Stimulated activated naive CD4-positive, alpha-beta T cell treated with Interleukin-2 at 50 U/mL for 16 hours (primary cell): ENCODE measurements at places on chromosomes 1 and 21.

DNA sequence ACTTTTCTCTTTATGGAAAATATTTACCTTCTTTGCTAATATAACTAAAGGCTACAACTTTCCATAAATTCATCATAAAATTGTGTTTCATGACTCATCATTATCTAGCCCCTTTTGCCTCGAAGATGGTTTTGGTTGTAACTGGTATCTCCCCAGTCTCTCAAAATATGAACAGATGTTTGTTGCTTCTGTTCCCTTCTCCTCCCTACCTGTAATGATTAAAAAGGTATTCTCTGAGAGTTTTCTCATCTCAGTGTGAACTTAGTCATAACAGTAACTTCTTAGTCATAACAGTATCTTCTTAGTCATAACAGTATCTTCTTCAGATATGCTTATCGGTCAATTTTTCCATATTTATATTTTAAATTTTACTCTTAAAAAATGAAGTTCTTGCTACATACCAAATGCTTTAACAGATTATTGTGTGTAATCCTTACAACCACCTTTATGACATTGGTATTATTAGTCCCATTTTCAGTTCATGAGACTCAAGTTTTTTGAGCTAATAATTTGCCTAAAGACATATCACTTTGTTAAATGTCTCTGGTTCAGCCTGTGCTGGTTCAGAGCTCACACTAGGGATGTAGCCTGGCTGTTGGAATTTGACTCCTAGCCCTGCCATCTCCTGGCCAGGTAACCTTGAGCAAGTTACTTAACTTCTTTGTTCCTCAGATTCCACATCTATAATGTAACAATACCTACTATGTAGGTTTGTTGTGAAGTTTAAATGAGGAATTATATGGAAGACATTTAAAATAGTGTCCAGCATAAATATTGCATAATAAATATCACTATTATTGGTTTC is 32.6 kb downstream of the ATP1B1 start:
- DNase-seq: no peak

DNA sequence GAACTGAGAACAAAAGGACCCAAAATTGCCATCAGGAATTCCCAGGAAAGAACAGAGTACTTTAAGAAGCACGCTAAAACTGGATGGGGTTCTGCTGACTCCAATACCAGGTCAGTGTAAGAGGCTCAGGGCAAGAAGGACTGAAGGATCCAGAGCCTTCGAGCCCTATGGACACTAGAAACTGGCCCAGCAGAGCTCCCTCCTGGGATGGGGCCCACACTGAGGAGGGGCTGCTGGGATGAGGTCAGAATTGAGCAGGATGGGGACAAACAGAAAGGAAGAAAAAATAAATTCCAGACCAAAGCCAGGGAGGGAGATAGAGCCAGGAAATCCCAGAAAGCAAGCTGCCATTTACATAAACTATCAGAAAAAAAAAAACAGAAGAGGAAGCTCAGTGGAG is 222.4 kb upstream of the COA6 start:
- no peak for DNase-seq

- DNase-seq: peak; percentile 27
Measured at GRCh38 chr21:38219049-38219628, 37.7 kb upstream of the KCNJ15 start.

DNA sequence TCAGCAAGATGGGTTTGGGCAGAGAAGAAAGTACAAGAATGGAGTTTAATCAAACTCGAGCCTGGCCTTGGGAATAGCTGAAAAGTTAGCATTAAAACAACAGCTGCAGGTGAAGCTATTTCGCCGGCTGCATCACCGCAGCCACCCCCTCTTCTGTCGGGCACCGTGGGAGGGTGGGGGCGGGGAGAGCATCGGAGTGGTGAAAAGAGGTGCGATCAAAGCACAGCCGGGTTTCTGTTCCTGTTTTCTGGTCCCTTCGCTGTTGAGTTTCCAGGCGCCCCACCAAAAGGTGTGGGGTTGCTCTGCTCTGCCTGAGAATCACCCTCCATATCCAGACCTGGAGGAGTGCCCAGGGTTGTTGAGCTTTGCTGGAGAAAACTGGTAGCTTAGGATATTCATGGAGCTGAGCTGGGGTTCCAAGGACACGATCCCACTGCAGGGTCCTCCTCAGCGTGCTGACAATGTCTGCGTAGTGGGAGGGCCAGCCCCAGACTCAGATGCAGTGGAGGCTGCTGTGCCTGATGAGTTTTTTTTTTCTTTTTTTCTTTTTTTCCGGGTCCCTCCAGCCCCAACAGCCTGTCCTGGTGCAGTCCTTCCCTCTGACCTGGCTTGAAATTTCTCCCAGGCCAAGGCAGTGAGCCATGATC is 127.5 kb upstream of the C1orf174 start:
- DNase-seq: no peak

DNA sequence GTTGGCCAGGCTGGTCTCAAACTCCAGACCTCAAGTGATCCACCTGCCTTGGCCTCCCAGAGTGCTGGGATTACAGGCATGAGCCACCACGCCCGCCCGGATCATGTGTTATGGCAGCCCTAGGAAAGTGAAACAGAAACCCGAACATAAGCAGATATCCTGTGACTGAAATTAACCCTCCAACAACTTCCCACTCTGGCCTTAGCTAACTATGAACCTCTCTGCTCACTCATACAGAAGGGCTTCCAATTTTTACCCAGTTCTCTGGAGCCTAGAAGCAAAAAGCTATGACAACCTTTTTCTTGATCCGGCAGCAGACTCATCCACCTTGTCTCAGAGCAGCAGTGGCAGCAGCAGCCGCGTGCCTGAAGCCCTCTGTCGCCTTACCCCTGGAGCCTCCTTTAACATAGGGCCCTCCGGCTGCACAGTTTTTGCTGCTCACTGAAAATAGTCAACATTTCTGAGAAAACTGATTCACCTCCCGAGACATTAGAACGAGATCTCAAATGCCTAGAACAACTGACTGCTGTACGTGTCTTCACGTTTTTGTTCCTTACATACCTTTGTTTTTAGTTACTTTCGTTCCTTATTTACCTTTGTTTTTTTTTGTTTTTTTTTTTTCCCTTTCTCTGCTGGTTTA is 9.3 kb downstream of the CBR1 start:
- DNase-seq: peak; percentile 35

- no peak for DNase-seq
Measured at GRCh38 chr1:231144416-231145193, 17.3 kb upstream of the TRIM67 start.

DNA sequence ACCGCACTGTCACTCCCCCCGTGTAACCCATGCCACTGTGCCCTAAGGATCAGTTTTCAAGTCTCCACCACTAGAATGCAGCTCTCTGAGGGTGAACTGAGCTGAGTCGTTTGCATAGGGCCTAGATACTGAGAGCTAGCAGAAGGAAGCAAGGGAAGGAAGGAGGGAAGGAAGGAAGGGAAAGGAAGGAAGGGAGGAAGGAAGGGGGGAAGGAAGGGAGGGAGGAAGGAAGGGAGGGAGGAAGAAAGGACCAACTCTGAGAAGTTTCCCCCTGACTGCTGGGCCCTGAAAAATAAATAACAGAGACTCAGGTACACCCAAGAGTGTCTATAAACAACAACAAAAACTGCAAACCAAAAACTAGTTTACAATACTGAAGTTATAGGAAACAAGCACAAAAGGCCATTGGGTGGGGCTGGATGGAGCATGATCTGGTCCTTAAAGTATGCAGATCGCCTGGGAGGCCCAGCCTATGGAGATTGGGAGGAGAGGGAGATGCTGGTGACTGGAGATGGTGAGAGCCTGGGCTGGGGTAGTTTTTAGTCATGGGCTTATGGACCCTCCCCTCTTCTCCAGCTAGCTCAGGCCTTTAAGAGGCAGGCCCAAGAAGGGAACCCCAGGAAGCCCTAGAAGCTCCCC is 1.7 kb upstream of the MRPS15 start:
- no peak for DNase-seq

DNA sequence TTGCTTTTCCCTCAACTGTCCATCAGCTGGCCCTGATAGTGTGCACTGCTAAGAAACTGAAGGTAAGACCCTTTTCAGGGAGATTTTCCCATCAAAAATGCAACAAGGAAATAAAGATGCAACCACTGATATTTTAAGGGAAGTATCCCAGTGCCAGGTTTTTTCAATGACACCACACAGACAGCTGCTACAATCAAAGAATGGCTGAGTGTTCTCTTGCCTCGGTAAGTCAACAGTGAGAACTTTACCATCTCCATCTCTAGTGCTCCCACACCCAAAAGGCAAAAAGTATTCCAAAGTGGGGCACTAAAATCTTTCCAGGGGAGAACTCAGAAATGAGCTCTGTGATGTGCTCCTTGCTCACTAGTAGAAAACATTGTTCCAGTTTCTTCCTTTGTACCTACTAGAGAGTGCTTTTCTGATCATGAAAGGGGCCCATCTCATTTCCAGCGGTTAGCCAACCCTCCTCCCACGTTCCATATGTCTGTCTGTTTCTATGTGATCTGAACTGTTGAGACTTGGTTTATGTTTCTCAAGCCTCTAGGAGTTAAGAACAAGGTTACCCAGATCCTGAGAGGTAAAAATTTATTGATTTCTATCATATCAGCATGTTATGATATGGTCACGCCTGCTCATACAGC is 67.6 kb upstream of the NEK2 start:
- DNase-seq: no peak

- DNase-seq: no peak
Measured at GRCh38 chr1:158154501-158154900, 26.2 kb upstream of the CD1D start.

DNA sequence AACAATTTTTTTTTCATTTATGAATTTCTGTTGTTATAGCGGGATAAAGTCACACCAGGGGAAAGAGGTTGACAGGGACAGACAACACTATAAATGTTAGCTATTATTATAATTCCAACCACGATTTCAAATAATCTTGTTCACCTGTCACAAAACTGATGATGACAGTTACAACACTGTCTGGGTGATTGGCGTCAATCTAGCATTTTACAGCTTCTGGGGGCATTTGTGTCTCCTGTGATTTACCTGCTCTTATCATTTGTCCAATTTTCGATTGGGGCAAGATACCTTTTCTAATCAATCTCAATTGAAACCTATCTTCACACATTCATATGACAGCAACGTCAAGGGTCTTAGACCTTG is 44.6 kb upstream of the LYST start:
- DNase-seq: no peak

GRCh38 chr1:59526240-59526639 is 229.3 kb downstream of the FGGY start:
- DNase-seq: no peak
